NCI-H510A (cell line): ENCODE measurements at places on chromosomes 1 and 21.

- no peak for DNase-seq
Measured at GRCh38 chr1:246794048-246794827, 70.0 kb downstream of the SCCPDH start.

GRCh38 chr21:37082856-37083528 is 9.9 kb downstream of the TTC3 start:
- no peak for DNase-seq

DNA sequence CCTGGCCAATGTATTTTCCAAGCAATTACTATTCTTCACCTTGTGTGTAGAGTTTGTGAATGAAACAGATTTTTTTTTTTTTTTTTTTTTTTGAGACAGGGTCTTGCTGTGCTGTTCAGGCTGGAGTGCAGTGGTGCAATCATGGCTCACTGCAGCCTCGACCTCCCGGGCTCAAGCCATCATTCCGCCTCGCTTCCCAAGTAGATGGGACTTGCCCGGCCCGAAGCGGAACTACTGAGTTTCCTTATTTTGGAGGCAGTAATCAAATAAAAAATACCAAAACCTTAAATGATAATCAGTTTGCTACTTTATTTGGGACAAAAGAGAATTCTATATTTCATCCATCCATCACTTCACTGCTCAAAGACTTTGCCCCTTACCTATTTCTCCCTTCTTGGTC is 704 bp upstream of the BTBD8 start:
- DNase-seq = no peak

- DNase-seq = no peak
Measured at GRCh38 chr1:119204961-119205357, 64.5 kb upstream of the WARS2 start.

DNA sequence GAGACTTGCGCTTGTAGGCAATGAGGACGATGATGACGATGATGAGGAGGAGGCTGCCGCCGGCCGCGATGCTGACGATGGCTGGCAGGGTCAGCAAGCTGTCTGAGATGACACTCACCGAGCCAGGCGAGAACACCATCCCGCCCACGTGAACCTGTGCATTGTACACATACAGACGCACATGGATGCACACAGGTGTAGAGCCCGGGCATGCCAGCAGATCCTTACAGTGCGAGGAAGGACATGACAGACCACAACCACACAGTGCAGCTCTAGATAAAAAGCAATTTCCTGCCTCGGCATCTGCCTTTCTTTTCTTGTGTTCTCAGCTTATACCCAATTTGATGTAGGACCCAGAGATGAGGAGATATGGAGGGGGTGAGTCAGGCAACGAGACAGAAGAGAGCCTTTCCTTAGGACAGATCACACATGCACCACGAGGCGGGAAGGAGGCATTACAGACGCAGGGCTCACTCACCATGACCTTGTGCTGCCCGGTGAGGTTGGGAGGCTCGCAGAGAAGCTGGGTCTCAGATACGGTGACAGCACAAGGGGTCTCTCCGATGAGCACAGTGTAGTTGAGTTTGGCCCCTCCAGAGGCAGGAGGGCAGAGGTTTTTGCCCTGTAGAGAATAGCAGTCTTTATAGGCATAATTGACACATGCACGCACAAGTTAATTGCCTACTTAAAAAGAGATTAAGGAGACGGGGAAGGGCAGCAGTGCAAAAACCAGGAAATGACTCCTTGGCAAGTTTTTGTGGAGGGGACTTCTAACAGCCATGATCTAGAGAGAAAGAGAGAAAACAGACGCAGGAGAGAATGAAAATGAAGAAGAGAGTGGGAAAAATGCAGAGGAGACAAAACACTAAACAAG is 133.9 kb upstream of the CD34 start:
- no peak for DNase-seq

DNA sequence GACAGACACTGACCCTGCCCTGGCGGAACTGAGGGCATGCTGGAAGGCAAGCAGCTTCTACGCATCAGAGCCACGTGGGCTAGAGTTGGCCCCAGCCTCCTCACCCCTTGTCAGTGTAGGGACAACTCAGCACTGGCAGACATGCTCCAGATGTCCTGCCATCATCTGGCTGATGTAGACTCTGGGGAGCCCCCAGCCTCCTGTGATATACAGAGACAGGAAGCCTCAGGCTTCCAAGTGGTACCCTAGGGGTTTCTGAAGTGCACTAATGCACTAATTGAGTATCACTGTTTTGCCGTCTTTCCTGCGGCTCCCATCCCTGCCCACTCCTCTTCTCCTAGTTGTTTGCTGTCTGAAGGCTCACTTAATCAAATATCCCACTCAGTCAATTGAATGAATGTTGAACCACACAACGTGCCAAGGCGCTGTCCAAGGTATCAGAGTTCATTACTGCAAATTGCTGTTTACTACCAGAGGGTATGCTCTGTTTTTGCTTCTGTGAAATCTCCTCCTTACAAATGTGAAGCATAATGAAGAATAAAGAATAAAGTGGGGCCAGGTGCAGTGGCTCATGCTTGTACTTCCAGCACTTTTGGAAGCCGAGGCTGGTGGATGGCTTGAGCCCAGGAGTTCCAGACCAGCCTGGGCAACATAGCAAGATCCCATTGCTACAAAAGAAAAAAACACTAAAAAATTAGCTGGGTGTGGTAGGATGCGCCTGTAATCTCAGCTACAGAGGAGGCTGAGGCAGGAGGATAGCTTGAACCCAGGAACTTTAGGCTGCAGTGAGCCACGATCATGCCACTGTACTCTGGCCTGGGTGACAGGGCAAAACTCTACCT is 76.4 kb upstream of the ZBTB18 start:
- no peak for DNase-seq
